Activated T-cell treated with anti-CD3 and anti-CD28 coated beads, Interleukin-2, amount 50 U/mL, for 72 hours (primary cell): ENCODE measurements at places on chromosomes 2 and 18.
A peak's percentile ranks its signal among the peaks of the same experiment; 100 is the strongest.

DNA sequence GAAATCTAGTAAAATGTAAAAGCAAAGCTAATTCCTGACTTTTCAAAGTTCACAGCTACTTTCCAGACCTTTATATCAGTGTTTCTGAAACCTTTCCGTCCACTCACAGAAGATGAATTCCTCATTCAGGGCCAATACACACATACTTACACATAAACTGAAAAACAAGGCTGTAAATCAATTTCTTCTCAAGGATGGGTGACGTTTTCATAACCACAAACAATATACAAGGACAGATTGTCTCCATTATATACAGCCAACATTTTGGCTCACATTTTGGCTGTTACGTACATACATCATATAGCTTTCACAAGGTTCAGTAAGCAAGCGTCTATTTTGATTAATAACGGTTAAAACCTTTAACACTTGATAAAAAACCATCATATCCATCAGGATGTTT lies 1.4 kb downstream of the RPRD1A start:
- DNase-seq = no peak

DNA sequence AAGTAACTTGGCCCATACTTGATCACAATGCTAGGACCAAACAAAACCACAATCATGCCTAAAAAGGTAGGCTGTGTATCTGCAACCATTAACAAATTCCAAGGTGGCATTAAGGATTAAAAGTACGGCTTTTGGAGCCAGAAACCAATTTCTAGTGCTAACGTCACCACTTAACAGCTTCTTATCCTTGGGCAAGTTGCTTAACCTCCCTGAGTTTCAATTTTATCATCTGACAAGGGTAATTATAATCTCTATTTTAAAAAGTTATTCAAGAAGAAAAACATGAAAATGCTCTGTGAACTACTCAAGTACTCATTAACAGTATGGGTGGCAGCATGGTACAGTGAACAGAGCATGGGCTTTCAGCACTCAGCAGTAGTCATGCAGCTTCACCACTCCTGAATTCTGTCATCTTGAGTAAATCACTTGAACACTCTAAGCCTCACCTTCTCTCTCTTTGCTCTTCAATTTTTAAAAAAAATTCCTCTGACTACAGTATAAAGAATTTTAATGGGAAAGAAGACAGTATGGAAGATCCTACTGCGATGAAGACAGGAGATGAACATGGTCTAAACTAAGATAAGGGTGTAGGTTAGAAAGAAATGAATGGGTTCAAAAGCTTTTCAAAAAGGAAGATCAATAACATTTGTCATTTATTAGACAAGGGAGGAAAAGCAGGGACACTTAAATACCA lies 69.2 kb downstream of the SS18 start:
- DNase-seq = no peak

DNA sequence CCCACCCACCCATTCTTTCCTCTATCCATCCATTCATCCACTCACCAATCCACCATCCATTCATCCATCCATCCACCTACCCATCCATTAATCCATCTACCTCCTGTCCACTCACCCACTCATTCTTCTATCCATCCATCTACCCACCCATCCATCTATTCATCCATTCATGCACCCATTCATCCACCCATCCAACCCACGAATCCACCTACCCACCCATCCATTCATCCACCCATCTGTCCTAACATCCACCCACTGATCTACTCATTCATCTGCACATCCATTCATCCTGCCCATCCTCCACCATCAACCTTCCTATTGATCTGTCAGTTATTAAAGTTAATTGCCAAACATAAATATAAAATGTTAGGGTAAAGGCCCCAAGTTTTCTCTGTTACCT lies 25.6 kb downstream of the LDLRAD4 start:
- DNase-seq = no peak

DNA sequence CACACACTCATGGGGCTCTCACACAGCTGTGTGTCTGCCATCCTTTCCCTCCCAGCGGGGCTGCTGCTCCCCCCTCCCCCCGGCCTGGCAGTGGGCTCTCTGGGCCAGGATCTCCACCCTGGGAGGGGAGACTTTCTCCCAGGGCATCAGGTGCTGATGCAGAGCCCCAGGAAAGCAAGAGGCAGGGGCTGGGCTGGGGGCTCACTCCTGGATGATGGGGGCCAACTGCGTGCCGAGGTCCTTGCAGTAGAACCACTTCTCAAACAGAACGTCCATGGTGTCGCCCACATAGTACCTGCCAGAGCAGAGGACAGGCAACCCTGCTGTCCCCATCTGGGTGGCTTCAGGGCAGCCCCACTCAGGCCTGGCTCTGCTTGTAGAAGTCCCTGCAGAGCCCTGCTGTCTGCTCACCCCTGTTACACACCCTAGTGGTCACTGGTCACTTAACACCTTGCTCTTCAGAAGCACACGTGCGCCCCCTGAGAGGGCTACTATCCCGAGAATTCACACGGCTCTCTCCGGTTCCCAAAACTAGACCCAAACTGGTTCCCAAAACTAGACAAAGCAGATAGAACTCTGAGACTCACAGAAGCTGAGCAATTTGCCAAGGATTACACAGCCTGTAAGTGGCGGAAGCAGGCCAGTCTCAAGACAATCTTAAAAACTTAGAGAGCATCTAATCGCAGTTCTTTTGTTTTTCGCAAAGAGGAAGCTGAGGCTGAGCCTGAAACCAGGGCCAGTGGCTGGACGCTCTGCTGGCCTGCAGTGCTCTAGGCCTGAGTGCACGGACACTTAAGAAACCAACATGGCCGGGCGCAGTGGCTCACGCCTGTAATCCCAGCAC lies 6.6 kb upstream of the OXER1 start:
- no peak for DNase-seq

DNA sequence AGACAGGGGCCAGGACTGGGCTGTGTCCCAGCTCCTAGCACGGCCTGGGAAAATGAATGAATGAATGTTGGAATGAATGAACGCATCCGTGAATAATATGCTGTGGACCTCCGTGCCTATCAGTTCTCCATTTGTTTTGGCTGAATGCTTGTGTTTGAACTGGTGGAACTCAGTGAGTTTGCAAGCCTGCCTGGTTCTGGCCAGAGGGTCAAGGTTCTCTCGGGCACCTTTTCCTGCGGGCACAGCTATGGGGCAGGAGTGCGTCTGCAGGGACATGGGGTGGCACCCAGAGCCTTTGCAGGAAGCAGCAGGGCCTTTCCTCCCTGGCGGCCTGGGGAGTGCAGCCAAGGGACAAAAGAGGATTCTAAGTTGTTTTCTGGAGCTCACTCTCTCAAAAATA lies 17.6 kb upstream of the PDIA6 start:
- DNase-seq = no peak

- peak; percentile 64 for DNase-seq
Measured at GRCh38 chr18:62717169-62717924, 2.0 kb downstream of the PHLPP1 start.

DNA sequence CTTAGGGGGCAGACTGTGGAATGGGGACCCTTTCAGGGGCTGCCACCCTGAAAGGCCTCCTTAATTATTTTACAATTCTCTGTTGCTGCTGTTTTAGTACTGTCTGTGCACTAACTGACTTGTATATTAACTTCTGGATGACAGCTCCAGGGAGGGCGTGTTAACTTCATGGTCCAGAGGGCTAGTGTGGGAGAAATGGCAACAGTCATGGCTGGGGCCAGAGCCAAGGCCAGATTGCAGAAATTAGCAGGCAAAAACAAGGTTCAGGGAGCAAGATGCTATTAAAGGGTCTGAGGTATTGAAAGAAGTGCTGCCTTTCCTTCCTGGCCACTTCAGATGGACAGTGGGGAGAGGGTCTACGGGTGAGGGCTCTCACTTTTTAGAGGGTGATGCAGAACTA lies 9.1 kb downstream of the WIPF1 start:
- DNase-seq = no peak

GRCh38 chr2:98155291-98155690 lies 68.3 kb downstream of the VWA3B start:
- no peak for DNase-seq

GRCh38 chr2:174863183-174863582 lies 98.9 kb upstream of the CHRNA1 start:
- no peak for DNase-seq

DNA sequence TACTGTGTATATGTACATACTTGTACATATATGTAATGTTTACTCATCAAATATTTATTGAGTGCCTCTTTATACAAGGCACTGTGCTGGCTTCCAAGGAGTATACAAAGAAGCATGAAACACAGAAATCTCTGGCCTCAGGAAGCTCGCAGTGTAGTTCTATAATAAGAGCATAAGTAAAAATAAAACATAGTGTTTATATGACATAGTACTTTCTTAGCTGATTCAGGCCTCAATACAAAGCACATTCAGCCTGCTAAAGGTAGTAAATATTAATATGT lies 13.9 kb downstream of the STAMBP start:
- DNase-seq = no peak

DNA sequence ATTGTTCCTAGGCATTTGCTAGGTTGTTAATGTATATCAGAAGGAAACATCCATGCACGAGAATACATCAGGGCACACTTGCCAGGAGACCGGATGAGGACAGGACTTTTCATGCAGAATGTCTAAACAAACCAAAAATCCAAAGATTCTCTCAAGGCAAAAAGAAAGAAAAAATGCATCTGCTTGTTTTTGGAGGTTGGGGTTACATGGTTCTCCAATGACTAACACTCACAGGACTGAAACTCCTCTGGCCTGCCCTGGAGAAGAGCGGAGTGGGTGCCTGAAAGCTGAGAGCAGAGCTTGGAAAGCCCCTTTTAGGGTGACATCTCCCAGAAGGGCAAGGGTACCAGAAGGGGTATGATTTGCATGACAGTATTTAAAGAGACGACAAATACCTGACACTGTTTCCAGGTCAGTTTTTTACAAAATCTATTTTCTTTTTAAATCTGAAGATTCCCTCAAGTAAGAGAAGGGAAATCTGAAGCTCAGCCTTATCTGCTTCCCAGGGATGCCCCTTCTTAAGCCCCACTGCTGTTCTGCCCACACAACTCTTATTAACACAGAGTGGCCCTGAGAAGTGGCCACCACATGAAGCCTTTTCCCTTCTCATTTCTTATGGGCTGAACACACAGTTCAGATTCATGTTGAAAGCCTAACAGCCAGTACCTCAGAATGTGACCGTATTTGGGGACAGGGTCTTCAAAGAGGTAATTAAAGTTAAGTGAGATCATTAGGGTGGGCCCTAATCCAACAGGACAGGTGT lies 216.4 kb downstream of the STK39 start:
- peak; percentile 56 for DNase-seq
